ENCODE measurements at places on chromosomes 4 and X. TPM values are rescaled to one million over a fixed set of nuclear protein-coding genes. Genes with fewer than 3 reads are reported as not detected.

GRCh38 chrX:133840415-133840814 lies 145.0 kb downstream of the GPC3 start:
- no peaks in the 10 kb centered on the region for H3K4me1 ChIP-seq
- H3K36me3 ChIP-seq = no peaks in the 10 kb centered on the region
- no peak for DNase-seq
- H3K27ac ChIP-seq = no peak overlapping the region

DNA sequence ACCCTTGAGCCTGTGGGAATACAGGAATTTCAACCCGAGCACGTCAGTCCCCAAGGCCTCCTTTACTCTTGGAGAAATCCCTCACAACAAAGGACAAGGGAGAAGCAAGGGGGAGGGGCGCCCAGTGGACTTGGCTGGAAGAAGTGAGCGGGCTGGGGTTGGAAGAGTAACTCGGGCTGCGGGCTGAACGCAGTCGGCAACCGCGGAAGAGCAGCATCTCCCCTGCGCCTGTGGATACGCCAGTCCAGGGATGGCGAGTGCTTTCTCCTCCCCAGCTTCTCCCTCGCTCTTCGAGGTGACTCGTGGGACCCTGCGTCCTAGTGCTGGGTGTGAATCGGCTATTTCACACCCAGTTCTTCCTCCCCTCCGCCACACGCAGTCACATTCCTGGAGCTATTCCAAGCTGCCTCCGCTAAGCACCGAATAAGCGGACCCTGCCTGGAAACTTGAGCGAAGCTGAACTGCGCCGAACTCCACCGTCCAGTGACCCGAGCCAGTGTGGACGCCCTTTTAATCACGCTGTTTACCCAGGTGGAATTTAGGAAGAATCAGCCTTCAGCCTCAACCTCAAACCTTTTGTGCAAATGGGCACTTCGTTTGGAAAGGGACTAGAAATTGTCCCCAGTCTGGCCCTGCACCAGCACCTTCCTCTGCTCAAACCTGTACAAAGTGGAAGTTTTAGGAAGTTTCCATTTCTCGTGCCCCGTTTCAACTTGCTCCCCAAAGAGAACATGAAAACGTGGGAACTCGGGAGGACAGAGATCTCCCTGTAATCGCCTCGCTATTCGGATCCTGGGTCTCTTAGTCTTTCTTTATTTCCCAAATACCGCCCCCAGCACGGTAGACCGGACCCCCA lies 64.3 kb upstream of the WDR17 start:
- no peaks in the 10 kb centered on the region for H3K36me3 ChIP-seq
- H3K27ac ChIP-seq = no peak overlapping the region
- DNase-seq = no peak

DNA sequence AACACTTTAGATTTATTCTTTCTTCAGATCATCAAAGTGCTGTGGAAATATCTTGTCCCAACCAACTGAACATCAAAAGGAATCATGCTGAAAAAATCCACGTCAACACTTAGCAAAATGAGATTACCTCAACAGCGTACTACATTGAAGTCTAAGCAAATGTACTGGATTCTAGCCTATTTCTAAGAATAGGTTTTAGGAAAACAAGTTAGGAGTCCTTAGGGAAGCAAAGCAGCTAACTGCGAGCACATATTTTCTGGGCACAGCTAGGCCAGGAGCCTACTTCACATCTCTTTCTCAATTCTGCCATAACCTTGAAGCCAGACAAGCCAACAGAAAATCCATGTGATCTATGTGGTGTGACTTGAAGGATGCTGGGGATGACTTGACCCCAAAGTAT lies 22.2 kb downstream of the KDR start:
- DNase-seq = no peak
- no peaks in the 10 kb centered on the region for H3K36me3 ChIP-seq
- H3K27ac ChIP-seq = no peak overlapping the region

- H3K4me1 ChIP-seq = no peaks in the 10 kb centered on the region
- no peaks in the 10 kb centered on the region for H3K27me3 ChIP-seq
- DNase-seq = no peak
- no peak overlapping the region for H3K27ac ChIP-seq
Measured at GRCh38 chr4:4680758-4681157, 138.9 kb upstream of the STX18 start.

DNA sequence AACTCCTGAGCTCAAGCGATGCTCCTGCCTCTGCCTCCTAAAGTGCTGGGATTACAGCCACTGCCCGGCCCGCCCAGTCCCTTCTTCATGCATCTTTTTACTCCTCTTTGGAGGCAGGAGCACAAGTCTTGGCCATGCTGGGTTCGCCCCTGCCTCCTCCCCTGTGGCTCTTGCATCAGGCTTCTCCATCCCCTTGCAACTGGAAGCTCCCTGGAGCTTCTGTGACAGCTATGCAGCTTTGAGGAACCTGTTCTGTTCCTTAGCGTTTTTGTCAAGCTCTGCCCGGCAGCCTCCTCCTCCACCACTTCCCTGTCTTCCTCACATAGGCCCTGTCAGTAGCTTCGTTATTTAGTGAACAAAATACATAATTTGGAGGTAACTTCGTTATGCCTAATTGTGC lies 73.9 kb downstream of the PSAPL1 start:
- no peak overlapping the region for H3K27ac ChIP-seq
- DNase-seq = no peak
- no peak overlapping the region for H3K4me3 ChIP-seq
- no peaks in the 10 kb centered on the region for H3K36me3 ChIP-seq
- H3K4me1 ChIP-seq = no peaks in the 10 kb centered on the region

GRCh38 chr4:85861064-85861765 lies 386.3 kb downstream of the ARHGAP24 start:
- no peak overlapping the region for H3K4me3 ChIP-seq
- H3K4me1 ChIP-seq = no peaks in the 10 kb centered on the region
- no peaks in the 10 kb centered on the region for H3K36me3 ChIP-seq
- no peak overlapping the region for H3K27ac ChIP-seq
- no peaks in the 10 kb centered on the region for H3K27me3 ChIP-seq

DNA sequence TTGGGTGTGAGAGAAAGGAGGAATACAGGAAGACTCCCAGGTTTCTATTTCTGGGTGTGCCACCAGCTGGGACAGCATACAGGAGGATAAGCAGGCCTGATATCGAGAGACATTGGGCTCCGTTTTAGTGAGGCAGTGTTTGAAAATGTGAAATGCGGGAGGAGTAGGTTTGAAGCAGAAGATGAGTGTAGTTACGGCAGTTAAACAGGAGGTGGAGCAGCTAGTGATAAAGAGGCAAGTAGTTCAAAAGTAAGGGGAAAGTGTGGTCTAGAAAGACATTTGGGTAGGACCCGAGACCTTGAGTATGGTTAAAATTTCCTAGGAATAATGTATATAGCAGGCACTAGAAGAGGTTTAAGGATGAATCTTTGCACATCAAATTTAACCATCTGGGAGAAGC lies 42.4 kb downstream of the DCUN1D4 start:
- no peaks in the 10 kb centered on the region for H3K27me3 ChIP-seq
- no peak for DNase-seq
- peak overlapping the region; percentile 1 for H3K27ac ChIP-seq
- H3K4me1 ChIP-seq = no peaks in the 10 kb centered on the region

GRCh38 chr4:6111354-6111960 lies 88.9 kb downstream of the JAKMIP1 start:
- H3K27ac ChIP-seq = no peak overlapping the region
- no peak for DNase-seq
- no peaks in the 10 kb centered on the region for H3K4me1 ChIP-seq
- peaks cover 10% of the 10 kb centered on the region for H3K27me3 ChIP-seq

DNA sequence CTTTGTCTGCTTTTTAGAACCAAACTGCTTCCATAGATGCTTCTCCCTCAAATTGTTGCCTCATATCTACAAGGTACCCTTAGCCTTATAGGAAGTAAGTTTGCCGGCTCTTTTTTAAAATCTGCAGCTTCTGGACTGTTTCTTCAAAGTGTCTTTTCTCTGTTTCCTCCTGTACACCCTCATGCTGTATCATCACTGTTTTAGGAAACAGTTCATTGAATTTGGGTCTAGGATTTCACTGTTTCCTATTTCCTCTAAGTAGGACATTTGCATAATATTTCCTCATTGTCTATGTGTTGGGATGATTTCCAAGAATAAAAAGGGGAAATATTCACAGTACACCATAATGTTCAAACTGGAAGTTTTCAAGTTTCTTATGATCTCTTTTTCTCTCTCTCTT lies 43.0 kb downstream of the BANK1 start:
- H3K27me3 ChIP-seq = peaks cover 5% of the 10 kb centered on the region
- DNase-seq = no peak
- H3K36me3 ChIP-seq = no peaks in the 10 kb centered on the region

DNA sequence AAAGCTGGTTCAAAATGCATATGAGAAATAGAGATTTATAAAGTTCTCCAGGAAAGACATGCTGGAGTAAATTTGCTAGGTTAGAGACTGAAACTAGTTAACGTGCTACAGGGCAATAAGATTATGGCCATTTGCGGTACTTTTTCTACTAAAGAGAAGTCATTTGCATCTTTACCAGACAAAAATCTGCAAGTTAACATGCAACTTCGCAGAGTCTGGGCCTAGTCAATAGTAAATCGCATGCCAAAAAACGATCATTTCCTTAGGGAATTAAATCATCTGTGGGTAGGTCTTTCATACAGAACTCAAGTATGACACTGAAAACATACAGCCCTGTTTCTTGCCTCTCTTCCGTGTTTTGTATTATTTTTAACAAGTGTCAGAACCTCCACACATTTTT lies 32.8 kb upstream of the REST start:
- H3K4me3 ChIP-seq = no peak overlapping the region
- no peak overlapping the region for H3K27ac ChIP-seq
- no peaks in the 10 kb centered on the region for H3K36me3 ChIP-seq
- H3K4me1 ChIP-seq = peaks cover 9% of the 10 kb centered on the region

DNA sequence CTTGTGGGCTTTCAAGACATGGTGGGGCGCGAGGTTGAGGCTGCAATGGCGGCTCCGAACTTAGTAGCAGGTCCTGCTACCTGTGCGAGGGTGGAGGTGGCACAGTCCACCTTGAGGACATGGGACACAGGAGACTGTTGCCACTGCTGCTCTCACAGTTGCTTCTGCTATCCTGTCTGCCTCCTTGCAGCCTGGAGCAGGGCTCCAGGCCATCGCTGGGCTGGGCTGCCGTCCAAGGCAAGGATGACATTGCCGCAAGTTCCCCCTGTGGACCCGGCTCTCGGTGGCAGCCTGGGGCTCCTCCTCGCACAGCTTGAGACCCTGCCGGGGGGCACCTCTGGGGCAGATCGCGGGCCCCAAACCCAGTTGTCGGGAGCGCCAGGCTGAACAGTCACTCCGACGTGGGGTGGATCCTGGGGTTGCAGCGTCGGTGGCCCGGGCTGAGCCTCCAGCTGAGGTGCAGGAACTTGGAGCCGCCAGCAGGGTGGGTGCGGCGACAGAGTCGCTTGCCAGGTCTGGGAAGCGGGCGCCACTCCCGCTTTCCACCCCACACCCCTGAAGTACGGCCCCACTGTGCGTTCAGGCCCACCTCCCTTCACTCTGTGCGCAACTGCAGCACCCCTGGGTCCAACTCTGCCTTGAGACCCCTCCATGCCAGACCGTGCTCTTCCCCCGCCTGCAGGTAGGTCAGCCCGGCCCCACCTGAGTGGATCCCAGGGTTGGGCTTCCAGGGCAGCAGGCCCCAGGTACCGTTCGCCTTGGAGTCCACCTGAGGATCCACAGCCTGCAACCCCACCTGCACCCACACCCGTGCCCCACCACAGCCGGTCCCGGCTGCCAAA lies 192.7 kb upstream of the NUDT6 start:
- H3K27ac ChIP-seq = no peak overlapping the region
- H3K4me1 ChIP-seq = no peaks in the 10 kb centered on the region
- no peaks in the 10 kb centered on the region for H3K36me3 ChIP-seq
- no peak overlapping the region for H3K4me3 ChIP-seq
- DNase-seq = no peak

DNA sequence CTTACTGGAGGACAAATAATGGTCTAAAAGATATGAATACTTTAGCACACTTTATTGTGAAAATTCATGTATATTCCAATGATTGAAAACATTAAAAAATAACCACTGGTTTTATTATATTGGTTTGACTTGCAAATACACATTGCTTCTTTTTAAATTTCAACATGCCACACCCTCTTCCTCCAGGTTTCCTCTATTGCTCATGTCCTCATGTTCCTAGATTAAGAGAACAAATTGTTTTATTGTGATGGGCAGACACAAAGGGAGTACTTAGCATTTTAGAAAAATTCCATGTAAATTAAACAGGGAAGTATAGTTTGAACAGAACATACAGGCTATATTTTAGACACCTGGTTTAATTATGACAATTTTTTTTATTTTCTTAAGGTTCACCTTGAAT lies 230.6 kb upstream of the GPRIN3 start:
- H3K4me3 ChIP-seq = no peak overlapping the region
- no peak overlapping the region for H3K27ac ChIP-seq
- H3K36me3 ChIP-seq = peaks cover 5% of the 10 kb centered on the region
- H3K4me1 ChIP-seq = peaks cover 17% of the 10 kb centered on the region
- DNase-seq = no peak

DNA sequence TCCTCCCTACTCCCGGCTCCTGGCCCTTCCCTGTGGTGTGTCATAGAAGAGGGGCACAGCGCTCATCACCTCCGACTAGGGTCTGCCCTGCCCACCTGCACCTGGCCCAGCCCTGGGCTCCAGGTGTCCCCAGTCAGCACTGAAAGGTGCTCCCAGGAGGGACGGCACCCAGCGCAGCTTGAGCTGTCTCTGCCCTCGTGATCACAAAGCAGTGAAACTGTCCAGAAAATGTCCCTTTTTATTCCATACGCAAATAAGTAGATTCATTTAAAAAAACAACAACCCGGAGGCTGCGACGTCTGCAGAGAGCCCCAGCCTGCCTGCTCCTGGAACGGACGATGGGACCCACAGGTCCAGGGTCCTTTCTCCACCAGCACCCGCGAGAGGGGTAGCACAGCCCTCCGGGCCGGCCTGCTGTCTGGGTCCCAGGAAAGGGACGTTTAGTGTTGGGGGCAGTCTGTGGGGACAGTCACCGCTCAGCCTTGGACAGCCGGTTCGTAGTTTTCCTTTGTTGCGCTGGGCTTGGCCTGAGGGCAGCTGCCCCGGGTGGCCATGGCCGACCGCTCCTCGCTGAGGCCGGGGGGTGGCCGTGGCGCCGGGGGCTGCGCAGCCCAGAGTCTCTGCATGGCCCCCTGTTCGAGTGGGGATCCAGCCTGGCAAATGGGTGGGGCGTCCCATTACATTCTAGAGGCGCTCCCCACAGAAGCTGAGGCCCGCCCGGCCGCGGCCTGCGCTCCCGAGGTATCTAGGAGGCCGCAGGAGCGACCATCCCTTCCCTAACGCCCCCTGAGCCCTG lies 4.6 kb downstream of the HMX1 start:
- H3K4me1 ChIP-seq = peaks cover 7% of the 10 kb centered on the region
- peaks cover under 1% of the 10 kb centered on the region for H3K36me3 ChIP-seq
- no peak overlapping the region for H3K27ac ChIP-seq
- H3K4me3 ChIP-seq = no peak overlapping the region

- H3K27ac ChIP-seq = no peak overlapping the region
- no peak for DNase-seq
- no peak overlapping the region for H3K4me3 ChIP-seq
- no peaks in the 10 kb centered on the region for H3K36me3 ChIP-seq
- H3K27me3 ChIP-seq = no peaks in the 10 kb centered on the region
Measured at GRCh38 chr4:124686279-124686678, 26.3 kb downstream of the ANKRD50 start.

GRCh38 chr4:7765666-7766065 lies 174.0 kb downstream of the AFAP1 start:
- H3K27ac ChIP-seq = no peak overlapping the region
- no peaks in the 10 kb centered on the region for H3K4me1 ChIP-seq
- no peak overlapping the region for H3K4me3 ChIP-seq

Gene CXXC4
- not detected for total RNA-seq

Gene CUL4B
- 54.3 TPM for total RNA-seq

Gene MAGEA11
- total RNA-seq = not detected

Gene IL13RA2
- not detected for total RNA-seq

Gene NAT8L
- total RNA-seq = 1.5 TPM

Gene NEUROG2
- total RNA-seq = 0.26 TPM

Gene ABLIM2
- 0.60 TPM for total RNA-seq

Gene STPG2
- total RNA-seq = not detected

Gene PRDM8
- 1.8 TPM for total RNA-seq

Gene FGF2
- 4.8 TPM for total RNA-seq

Gene PAPSS1
- total RNA-seq = 33.2 TPM

Gene SLIT2
- total RNA-seq = not detected
